Activated CD4-positive, alpha-beta T cell treated with anti-CD3 and anti-CD28 coated beads for 24 hours (primary cell): ENCODE measurements at places on chromosomes 13 and 19.

DNA sequence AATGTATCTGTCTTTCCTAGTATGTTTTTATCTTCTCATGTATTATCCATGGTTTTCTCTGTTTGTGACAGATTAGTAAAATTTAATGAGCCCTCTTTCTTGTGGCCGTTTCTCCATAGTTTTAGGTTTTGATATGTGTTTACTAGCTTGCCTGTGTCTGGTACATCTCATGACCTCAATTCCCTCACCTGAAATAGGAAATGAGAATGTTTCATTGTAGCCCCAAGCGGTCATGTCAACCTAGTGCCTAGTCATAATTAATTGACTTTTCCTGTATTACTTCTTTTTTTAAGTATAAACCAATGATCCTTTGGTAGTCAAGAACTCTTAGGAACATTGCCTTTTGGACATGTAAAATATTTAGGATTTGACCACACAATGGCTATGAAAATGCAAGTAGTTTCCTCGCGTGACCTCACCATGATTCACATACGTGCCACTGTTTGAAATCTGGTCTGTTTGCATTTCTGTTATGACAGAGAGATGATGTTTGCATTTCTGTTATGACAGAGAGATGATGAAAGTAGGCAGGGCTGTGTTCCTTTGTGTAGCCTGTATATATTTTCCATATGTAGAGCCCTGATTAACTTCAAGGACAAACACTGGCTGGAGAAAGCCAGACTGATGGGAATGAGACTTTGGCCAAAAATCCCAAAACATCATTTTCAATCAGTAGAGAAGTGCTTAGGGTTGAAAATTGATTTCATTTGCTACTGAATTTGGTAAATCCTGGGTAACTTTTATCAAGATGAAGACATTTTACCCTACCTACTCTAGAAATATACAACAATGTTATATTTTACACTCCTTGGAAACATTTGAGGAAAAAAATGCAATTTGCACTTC lies 104.8 kb downstream of the TNFRSF19 start:
- DNase-seq, result no peak

GRCh38 chr13:32802159-32802558 lies 214.1 kb upstream of the KL start:
- no peak for DNase-seq

DNA sequence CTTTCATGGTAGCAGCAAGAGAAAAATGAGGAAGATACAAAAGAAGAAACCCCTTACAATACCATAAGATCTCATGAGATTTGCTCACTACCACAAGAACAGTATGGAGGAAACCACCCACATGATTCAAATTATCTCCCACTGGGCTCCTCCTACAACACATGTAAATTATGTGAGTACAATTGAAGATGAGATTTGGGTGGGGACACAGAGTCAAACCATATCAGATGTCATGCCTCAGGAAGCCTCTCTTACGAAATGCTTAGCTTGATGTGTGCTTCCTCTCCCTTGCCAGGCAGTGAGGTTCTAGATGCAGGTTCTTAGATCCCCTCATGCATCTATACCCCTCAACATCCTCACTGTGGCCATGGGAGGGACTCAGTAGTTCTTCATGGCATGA lies 63.2 kb upstream of the RGCC start:
- DNase-seq, result no peak

DNA sequence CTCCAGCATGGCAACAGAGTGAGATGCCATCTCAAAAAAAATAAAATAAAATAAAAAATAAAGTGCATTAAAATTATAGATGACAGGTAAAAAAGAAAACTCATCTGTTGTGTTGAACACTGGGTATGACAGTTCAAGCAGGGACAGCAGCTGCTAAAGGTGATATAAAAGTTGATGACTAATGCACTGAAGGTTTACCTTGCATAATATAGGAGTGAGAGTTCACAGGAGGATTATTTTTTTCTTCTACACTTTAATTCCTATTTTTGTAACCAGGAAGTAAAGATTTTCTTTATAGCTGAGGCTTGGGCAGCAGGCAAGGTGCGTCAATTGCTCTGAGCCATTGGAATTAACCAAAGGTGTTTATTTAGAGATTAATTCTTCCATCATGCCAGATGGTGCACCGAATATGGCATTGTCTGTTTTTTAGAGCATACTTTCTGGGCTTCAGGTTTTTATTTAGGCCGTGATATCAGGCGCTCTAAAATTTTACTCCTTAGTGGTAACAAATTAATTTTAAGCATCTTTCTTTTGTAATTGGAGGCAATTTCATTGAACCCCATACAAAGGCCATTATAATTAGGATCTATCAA lies 337.0 kb upstream of the SLC10A2 start:
- DNase-seq, result no peak

DNA sequence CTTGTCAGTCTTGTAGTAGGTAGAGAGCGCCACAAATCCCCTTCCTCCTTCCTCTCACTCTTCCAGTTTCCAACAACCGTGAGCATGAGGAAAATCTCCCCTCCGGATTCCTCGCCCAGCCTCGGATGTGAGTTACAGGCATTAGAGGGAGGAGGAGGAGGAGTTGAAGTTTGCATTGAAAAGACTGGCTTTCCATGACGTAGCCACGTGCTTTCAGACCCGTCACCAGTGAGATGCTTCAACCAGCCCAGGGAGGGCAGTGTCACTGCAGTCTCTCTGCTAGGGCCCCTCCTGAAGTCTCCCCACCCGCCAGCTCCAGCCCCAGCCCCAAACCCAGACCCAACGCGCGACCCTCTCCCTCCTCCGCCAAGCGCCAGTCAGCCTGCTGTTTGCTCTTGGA lies 442 bp upstream of the FGF14 start:
- DNase-seq, result no peak

- DNase-seq, result no peak
Observed at GRCh38 chr13:78829821-78830220, 170.9 kb upstream of the OBI1 start.

DNA sequence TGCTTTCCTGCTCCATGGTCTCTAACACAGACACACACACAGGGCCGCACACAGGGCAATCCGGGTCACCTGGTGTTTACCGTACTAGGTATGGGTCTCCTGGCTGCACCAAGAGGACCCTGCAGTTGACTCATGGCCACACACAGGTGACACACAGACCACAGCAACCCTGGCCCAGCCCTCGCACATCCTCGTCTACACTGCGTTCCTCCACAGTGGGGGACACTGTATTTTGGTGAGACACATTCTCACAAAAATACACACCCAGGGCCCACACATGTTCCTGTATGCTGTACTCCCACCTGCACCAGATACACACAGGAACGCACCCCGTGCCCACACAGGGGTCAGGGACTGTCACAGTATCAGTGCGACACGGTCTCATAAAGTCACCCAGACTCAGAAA lies 12.8 kb downstream of the PDE4A start:
- DNase-seq, result no peak

DNA sequence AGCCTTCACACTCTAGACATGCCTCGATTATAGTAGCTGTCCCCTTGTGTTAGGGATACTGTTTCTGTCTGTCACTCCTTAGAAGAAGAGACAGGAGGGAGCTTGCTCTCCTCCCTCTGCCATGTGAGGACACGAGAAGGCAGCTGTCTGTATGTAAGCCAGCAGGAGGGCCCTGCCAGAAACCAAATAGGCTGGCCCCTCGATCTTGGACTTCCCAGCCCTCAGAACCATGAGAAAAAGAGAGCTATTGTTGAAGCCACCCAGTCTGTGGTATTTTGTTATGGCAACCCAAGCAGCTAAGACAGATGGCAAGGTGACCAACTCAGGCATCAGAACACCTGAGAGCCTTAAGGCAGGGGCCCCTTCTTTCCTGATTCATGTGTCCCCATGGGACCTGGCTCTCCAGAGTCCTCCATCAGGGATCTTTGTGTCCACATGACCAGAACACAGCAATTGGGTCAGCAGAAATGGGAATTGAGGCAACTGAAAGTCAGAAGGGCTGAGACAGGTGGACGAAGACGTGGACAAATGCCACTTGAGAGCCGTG lies 65.6 kb upstream of the NPAS1 start:
- no peak for DNase-seq

DNA sequence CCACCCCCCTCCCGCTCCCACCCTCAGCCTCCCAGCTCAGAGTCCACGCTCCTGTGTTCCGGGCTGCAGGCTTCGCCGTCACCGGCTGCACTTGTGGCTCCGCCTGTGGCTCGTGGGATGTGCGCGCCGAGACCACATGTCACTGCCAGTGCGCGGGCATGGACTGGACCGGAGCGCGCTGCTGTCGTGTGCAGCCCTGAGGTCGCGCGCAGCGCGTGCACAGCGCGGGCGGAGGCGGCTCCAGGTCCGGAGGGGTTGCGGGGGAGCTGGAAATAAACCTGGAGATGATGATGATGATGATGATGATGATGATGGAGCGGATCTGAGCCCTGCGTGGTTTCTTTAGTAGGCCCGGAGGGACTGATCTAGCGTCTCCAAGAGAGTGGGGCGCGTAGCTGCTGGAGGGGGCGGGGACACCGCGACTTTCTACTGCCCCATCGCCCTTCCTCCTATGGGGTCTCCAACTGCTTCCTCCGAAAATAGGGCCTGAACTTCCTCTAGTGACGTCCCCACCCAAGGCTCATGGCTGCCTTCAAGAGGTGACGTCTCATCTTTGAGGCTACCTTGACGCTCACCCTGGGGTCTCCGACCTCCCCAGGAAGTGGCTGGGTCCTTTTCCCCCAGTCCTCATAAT lies 1.4 kb downstream of the RETN start:
- DNase-seq, result peak; percentile 19

DNA sequence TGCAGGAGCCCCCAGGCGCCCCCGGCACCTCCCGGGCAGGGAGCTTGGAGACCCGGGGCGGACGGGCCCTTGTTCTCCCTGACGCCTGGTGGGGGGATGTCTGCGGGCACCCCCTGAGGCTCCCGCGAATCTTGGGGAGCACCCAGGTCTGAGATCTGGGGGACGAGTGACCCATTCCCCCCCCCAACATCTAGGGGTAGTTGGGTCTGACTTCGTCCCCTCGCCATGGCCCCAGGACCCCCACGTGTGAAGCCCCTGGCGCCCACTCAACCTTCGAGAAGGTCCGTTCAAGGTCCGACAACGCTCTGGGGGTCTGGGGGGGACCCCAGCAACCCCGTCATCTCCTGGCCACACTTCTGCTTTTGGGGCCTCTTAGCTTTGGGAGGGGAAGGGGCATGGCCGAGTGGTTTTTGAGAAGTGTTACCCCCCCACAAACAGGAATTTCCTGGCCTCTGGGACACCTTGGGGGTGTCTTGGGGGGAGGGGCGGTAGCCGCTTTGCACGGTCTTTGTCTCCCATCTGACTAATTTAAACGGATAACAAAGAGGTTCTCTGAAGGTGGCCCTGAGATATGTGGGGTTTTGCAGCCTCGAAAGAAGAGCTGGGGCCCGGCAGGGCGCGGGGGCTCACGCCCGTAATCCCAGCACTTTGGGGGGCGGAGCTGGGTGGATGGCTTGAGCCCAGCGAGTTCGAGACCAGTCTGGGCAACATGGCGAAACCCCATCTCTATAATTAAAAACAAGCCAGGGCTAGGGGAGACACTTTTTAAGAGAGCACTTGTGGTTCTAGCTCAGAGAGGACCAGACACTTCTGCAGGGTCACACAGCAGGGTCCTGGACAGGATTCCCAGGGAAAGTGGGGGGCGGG lies 608 bp downstream of the CNN2 start:
- DNase-seq, result no peak

DNA sequence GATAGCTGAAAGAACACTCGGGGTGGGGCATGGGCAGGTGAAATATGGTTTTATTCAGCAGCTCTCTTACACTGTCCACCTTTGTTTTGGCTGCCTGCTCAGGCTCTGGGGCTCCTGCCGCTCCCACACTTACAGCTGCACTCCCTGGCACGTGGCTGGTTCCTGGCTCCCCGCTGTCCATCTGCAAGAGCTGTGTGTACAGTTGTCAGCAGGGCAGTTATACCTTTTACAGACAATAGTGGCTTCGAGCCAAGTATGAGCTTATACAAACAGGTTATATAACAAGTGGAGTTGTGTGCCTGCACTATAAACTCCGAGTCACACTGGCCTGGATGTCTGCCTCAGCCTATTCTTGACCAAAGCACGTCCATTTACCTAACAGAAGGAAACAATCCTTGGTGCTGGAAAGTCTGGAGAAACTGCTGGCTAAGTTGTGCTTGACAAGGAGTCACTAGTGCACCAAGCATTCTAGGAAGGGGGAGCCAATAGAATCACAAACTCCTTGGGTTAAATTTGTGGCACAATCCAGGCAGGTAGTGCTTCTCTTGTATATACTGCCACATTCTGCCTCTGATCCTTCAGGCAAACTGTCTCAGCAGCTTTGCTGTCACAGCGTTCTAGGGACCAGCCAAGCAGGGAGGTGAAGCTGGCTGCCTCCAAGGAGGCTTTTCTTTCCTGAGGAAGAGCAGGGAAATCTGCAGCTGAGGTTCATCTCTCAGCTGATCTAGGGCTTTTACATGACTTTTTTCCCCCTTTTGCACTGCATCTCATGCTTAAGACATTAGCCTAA lies 68.2 kb downstream of the NHLRC3 start:
- DNase-seq, result no peak

DNA sequence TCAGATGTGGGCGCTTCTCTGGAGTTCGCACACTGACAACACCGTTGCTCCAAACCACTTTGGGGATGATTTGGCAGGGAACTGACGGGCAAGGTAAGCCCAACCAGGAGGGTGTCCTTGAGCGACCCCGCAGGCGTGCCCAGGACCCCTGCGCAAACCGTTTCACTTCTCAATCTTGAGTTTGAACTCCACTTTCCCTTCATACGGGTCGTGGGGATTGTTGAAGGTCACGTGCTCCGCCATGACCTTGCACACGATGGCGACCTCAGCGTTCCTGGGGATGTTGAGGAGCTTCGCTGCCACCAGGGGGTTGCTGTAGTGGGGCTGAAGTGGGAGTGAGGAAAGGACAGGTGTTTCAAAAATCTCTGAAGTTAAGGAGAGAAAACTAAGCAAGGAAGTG lies 8.8 kb downstream of the ATP4B start:
- no peak for DNase-seq

- DNase-seq, result no peak
Observed at GRCh38 chr13:113145496-113145895, 13.0 kb upstream of the PROZ start.

DNA sequence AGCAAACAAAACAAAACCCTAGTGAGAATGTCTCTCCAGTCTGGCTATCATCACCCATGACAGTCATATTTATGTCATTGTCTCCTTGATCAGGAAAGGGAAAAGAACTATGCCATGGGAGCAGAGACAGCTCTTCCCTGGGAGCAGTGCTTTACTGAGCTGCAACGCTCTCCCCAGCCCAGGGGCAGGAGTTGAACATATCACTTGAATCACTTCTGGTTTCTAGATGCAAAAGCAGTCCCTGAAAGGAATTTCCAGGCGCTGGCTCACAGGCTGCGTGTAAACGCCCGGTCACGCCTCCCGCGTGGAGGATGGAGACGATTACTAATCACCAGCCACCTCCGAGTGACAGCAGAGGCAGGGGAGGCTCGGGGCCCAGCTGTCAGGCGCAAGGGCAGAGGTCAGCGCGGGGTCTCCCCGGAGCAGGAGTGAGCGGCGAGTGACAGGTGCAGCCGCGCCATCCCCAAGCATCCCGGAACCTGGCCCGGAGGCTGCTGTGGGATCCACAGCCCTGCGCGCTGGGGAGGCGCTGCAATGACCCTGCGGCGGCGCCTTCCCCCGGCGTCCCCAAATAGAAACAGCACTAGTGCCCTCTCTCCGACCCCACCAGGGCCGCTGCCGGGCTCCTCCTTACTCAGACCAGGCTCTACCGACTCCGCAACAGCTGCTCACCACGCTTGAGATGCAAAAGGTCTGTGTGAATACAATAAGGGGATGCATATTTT lies 23.5 kb upstream of the DCLK1 start:
- no peak for DNase-seq
